ENCODE measurements at places on chromosomes 16 and 17.

DNA sequence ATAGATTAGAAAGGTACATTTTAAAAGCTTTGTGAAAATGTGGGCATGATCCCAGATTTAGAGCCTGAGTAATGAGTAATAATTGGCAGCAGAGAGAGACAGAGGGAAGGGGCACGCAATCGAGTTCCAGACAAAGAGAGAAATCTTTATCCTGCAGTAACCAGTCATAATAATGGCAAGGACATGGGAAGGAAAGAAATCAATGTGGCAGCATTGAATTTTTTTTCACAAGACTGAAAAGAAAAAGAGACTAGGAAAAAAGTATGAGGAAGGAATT is 790.8 kb upstream of the SOX9 start:
- no peak for DNase-seq

DNA sequence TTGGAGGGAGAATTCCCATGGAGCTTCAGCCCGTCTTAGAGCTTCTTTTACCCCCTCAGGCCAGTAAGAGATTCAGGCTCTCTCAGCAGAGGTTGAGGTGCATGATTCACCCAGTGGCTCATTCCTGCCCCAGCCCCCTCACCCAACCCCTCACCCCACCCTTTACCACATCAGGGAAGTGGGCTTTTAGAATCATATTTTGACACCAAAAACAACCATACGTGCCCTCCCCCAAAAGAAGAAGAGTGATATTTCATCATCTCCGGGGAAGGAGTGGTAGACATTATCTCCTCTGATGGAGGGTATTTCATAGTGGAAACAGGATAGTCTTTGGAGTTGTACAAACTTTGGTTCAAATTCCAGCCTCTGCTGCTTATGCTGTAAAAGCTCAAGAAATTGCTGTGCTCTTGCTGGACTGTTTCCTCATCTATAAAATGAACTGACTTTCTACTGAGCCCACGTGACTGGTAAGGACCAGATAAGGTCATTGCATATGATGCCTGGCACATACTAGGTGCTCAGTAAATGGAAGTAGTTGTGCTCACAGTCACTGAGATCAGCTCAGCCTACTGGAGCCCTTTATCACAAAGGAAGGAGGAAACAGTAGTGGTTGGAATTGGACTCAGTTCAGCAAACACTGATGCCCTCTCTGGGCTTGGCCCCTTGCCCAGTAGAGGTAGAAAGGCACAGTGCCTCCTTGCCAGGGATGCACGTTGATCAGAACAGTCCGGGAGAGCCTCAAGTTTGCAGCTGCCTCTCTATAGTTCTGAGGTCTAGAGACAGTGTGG is 18.3 kb upstream of the CCL5 start:
- peak; percentile 68 for DNase-seq

DNA sequence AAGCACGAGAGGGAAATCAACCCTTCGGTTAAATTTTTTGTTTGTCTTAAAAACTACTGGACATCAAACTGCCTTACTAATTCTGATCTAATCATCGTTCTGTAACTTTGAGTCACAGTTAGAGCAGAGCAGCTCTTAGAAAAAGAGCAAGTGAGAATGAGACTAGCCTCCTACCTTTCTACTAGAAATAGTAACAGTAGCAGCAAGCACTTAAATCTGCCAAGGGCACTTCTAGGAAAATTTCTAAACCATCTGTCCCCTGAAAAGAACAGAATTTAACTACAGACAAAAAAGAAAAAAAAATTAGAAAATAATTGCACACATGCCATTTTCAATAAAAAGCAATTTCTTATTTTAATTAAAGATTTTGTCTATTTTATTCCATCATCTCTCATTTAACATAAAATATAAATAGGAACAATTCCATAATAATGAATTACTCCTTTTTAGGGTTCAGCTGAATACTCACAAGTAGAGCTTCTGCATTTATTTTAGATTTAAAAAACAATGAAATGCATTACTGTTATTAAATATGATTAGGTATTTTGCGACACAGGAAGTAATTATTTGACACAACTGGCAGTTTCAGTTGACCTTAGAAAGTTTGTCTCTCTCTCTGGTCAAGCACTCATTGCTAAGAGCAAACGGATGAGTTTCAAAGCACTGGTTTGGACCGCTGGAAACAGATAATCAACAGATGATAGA is 250.8 kb upstream of the SOX9 start:
- DNase-seq, result no peak

- DNase-seq, result no peak
These were observed 132.5 kb downstream of the AATF start for GRCh38 chr17:37081287-37081686.

DNA sequence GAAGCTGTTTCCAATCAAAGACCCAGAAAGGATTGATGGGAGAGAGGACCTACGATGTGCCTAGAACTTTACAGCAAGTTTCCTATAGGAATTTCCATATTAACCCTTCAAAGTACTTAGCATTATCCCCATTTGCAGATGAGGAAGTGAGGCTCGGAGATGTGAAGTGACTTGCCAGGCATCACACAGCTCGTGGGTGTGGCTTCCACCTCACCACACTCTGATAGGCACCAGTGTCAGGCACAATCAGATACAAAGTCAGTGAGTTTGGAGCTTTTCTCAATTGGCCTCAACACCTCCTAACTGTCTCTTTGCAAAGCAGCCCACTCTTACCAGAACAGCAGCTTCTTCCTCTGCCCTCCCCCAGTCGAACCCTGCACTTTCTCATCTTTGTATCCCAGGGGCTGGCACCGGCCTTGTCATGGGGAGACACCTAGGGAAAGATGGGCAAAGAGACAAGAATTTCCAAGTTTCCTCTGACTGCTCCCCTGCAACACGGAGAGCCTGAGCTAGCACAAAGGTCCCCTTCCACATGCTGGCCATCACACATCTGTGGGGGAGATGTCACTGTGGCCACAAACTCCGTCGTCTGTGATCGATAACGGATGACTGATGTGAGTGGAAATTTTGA is 37.4 kb upstream of the CCL1 start:
- no peak for DNase-seq

GRCh38 chr17:21388066-21388465 is 11.9 kb downstream of the KCNJ12 start:
- no peak for DNase-seq

DNA sequence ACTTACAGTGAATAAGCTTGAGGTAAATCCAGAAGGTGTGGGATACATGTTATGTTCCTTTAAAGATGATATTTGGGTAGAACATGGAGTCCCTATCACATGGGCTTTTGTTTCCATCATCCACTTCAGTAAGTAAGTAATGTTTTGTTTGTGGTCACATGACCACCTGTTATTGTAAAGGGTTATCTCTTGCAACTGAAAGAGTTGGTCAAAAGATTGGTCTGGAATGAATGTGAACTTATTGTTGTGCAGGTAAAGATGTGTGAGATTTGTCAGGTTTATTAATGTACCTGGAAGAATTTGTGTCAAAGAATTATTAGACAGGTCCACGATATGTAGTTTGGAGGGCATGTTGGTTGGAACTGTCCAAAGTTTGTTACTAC is 1.6 kb downstream of the OMG start:
- DNase-seq, result no peak

DNA sequence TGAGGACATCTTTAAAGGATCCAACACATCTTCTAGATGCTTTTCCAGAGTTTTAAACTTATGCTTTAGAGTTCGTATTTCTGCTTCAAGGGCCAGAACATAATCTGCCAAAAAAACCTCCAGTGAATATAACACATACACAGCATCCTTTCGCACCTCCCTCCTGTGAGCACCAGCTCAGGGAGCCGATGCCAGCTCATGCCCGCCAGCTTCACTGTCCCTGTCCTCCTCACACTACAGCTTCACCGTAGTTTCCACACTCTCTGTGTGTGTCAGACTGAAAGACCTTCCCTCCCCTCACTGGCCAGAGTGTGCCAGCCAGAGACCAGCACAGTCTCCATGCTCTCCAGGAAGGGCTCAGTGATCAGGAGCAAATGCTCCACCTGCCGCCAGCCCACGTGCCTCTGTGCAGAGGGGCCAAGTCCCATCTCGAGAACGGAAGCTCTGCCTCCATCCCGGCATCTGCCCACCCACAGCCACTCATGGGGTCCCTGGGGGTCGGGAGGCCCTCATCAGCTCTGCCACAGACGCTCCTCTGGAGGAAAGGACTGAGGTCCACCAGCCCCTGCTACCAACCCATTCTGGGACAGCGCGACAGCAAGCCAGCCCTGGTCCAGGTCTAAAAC is 40.8 kb downstream of the CCDC57 start:
- no peak for DNase-seq

DNA sequence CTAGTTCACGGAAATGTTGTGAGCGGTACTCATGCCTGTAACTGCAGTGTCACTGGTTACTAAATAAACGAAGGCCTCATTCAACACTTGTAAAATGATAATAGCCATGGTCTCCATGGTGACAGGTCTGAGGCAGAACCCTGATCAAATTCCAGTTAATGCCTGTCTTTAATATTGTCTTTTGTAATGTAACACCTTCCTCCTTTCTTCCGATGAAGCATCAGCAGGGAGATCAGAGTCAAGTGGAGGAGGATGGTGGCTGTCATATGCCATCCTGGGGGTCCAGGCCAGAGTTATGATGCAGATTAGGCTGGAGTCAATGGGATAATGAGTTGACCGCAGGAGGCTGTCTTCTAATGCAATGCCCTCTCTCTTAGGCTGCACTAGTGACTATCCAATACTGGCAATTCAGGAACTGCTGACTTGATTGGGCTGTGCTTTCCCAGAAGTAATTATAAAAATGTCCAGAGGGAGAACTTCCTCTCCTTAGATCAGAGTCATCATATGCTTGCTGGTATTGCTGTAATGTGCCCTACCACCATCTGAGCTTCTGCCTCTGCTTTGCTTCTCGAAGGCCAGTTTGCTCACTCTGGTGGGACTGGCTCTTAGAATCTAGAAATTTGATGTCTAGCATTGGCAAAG is 419.1 kb downstream of the CA10 start:
- no peak for DNase-seq

GRCh38 chr16:88831838-88832237 is 20.1 kb upstream of the APRT start:
- no peak for DNase-seq

- DNase-seq, result no peak
These were observed 26.7 kb downstream of the C16orf54 start for GRCh38 chr16:29719063-29719462.

DNA sequence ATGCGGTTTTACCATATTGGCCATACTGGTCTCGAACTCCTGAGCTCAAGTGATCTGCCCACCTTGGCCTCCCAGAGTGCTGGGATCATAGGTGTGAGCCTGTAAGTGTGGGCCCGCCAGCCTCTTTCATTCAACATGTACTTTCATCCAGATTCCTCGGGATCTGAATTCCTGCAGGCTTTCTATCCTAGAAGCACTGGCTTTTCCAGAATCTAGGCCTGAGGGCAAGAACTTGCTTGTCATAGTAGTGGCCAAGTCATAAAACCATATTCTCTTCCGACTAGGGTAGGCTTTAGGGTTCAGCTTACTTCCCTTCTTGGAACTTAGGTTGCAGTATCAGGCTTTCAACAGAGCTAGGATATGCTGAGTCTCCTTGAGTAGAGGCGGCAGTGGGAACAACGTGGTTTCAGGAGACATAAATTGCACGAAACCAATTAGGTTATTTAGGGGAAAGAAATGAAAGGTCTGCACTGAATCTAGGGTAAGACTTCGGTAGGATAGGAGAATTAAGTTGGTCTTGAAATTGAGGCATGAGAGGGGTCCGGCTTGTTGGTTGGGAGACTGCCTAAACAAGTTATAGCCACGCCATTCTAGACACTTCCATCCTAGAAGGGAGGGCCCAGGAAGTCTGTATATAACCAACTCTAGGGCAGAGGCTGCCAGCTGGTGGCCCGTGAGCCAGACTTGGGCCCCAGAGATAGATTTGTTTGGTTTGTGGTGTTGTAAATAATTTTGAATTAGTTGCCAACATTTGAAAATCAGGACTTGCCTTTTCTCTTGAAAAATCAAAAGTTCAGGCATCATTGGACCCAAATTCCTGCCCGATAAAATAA is 15.6 kb downstream of the SLC7A6 start:
- no peak for DNase-seq

- DNase-seq, result no peak
These were observed 7.1 kb upstream of the IL32 start for GRCh38 chr16:3058139-3059030.

GRCh38 chr17:69913616-69914015 is 161.4 kb upstream of the KCNJ16 start:
- DNase-seq, result no peak

DNA sequence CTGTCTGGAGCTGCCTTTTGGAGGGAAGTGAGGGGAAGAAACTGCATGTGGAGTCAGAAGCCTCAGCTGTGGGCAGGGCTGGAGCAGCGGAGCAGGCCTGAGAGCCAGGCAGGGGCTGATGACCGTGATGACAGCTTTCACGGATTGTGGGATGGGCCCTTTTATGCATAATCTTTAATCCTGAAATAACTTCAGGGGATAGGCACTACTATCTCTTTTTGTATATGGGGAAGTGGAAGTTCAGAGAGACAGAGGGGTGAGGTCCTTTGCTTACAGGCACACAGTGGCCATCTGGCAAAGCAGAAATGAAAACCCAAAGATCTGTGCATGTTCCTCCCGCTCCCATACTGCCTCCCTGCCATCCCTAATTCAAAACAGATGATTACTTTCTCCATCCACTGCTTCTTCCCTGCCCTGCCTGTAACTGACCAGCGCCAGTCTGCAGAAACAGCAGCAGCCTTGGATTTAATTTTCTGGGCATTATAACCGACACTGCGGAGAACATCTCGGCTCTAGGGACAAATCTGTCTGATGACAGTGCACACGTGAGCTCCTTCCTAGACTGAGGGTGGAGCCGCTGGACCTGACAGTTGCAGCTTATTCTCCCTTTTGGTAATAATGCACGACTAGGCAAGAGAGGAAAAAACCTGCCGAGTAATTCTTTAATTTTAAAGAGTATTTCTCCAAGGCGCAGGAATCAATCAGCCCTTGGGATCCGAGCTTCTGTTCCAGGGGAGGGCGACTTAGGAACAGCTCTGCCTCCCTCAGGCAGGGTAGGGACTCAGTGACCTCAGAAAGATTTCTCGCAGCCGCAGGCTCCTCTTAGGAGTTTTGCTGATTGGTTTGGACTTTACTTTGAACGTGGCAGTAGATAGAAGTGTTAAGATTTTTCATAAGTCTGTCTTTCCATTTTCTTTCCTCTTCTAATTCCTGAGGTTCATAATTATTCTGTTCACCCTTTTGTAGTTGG is 95.4 kb downstream of the UTP18 start:
- no peak for DNase-seq

DNA sequence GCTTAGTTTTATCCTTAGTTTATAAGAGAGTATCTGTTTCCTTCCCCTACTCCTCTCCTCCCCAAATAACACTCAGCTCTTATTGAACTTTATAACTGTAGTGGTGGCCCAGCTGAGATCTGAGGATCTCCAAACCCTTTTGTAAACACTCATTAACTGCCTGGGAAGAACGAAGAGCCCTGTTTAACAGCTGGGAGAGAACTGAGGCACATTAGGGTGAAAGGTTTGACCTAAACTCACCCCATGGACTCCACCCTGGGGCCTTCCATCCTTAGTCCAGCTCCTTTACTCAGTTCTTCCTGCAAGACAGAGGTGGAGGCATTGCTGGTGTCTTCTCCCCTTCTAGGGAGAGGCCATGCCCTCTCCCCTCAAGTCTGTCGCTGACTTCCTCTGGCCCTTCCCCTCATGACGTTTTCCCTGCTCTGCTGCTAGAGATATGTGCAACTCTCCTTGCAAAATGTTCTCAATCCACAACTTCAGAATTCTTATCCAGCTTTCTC is 1.2 kb upstream of the RARA start:
- no peak for DNase-seq

All from stimulated activated CD8-positive, alpha-beta memory T cell treated with anti-CD3 and anti-CD28 coated beads, Interleukin-7, amount 100 ng/mL, for 48 hours (primary cell).